ENCODE measurements at places on chromosomes 7 and 10. TPM values are rescaled to one million over a fixed set of nuclear protein-coding genes. Genes with fewer than 3 reads are reported as not detected.

DNA sequence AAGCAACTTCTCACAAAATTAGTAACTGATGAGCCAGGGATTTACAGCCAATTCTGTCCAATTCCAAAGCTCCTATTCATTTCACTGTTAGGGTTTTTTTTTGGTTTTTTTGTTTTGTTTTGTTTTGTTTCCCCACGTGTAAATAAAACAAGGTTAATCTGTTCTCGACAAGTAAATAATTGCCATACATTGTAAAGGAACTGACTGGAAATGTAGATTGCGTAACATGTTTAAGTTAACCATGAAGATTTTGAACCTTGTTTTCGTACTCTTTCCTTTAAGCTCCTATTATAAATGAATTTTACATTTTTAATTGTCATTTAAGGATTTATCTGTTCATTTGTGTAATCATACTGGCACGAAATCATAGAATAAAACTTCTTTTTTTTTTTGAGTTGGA, 42.0 kb upstream of the FOXP2 start:
- no peak for DNase-seq

Gene RBM48
- total RNA-seq = 19.0 TPM

Gene TAS2R3
- 0.70 TPM for total RNA-seq

Gene FAM25A
- not detected for total RNA-seq

DNA sequence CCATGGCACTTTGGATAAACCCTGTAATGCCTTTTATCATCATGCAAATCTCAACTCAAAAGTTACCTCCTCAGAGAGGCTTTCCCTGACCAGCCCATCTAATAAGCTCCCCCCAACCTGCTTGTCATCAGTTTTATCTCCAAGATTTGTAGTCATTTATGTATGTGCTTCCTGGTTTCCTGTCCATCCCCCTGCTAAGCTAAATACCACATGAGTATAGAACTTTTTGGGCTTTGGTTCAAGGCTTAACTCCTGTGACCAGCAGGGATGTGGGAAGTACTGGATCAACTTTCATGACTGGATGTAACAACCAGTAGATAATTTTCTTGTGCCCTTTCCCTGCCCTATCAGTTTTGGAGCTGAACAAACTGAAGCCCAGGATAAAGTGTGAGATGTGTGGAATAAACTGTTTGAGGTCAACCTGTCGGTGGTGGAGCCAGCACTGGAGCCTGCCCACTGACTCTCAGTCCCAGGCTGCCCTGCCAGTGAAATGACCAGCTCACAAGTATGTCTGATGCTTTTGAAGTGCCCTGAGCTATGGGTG, 148.6 kb downstream of the CYP26A1 start:
- no peak for DNase-seq

GRCh38 chr10:117170244-117170643, 27.0 kb upstream of the KCNK18 start:
- no peak for DNase-seq

Gene ZPBP
- total RNA-seq = not detected

- DNase-seq = no peak
These were observed 17.6 kb upstream of the LAMB1 start for GRCh38 chr7:108020585-108020984.

Gene SLC16A12
- not detected for total RNA-seq

DNA sequence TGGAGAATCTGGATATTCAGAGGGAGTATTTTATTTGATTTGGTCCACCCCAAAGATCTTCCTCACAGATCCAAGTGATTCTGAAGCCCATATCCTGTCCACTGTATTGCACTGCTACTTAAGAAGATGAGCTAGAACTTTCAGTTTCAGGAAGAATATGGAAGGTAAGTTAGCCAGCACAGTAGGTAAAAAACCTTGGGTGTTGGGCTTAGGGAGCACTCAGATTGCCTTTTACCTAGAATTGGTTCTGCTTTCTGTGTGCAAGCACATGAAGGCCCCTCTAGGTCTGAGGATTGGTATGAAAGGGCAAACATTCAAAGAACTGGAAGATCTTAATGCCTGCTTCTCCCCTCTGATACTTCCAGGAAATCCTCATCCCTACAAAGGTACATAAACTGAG, 146.7 kb upstream of the COL1A2 start:
- no peak for DNase-seq

- no peak for DNase-seq
These were observed 65.9 kb downstream of the ZNF467 start for GRCh38 chr7:149707448-149707886.

GRCh38 chr7:4189131-4189570, 492.9 kb upstream of the FOXK1 start:
- DNase-seq = no peak

All from activated CD8-positive, alpha-beta memory T cell treated with anti-CD3 and anti-CD28 coated beads, Interleukin-2, amount 10 ng/mL, durations not matched to agents 7 days and 5 days (primary cell).